ENCODE measurements at places on chromosomes 3 and 15.

- DNase-seq = no peak
Observed at GRCh38 chr3:157418104-157418503, 18.5 kb upstream of the PTX3 start.

DNA sequence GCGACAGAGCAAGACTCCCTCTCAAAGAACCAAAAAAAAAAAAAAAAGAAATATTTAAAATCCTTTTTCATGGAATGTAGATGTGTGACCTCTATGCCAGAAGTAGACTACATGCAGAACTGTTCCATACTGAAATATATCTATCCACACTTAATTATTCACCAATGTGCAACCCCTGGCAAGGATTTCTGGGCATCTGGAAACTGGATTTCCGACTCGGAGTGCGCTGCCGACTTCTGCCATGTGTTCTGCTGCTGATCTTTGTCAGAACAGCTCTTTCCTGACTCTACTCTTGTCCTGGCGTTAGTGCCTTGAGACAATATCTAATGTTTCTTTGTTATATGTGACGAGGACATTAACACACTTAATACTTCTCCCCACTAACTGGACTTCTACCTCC lies 11.7 kb downstream of the LIPH start:
- no peak for DNase-seq

DNA sequence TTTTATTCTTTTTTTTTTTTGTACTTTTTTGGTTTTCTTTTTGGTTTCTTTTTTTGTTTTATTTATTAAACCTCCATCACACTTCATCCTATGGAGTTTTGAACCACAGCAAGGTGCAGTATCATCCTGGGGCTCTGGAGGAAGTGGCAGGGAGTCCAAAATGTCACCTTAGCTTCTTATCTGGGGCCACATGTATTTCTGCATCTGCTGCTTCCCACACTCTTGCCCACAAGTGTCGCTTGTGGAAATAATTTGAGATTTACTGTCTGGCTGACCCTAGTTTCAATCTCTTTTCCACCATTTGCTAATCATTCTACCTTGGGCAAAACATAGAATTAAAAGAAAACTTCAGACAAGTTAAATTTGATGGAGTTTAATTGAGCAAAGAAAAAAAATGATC lies 6.4 kb downstream of the OPA1 start:
- DNase-seq = no peak

- DNase-seq = no peak
Observed at GRCh38 chr3:189622629-189623028, 8.6 kb upstream of the TP63 start.

DNA sequence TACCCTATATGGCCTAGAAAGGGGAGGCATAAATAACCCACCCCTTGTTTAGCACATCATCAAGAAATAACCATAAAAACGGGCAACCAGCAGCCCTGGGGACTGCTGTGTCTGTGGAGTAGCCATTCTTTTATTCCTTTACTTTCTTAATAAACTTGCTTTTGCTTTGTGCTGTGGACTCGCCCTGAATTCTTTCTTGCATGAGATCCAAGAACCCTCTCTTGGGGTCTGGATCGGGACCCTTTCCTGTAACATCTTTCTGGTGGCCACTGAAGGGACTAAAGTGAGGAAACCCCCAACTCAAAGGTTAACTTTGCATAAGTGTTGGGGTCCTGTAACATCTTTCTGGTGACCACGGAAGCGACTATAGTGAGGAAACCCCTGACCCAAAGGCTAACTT lies 15.7 kb upstream of the HHATL start:
- no peak for DNase-seq

DNA sequence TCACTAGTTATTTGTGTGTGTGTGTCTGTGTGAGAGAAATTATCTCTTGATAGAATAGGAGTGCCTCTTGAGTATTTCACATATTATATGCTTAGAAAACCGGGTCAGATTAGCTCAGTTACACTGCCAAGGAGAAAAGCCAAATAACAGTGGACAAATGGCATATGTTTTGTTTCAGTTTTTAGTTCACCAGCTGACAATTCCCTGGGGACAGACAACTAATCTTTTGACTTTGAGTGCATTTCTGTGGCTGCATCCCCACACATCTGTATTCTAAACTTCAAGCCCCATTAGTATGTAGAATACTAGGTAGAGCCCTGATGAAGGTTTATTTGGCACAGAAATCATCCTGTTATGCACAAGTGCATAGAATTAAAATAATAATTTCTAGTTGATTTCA lies 227.7 kb upstream of the CNTN3 start:
- no peak for DNase-seq

DNA sequence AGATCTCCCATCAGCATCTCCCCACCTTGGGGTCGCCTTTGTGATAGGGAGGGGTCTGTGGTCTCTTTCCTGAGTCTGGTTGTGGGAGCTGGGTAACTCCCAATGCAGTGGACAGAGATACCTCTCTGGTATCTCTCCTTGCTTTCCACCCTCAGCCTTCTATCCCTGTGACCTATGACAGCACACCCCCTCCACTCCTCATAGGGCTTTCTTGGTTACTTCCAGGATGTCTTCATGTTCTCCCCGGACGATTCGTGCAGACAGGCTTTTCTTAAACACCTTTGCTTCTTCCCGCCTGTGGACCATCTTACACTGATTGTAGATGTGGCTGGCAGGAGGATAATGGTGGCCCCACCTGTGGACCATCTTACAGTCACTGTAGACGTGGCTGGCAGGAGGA lies 14.2 kb upstream of the NRROS start:
- no peak for DNase-seq

GRCh38 chr3:134190250-134190649 lies 60.4 kb downstream of the RYK start:
- no peak for DNase-seq

- DNase-seq = no peak
Observed at GRCh38 chr15:29045717-29046116, 159.9 kb downstream of the APBA2 start.

All from activated CD8-positive, alpha-beta memory T cell treated with anti-CD3 and anti-CD28 coated beads for 4 hours (primary cell).